Activated CD8-positive, alpha-beta T cell treated with anti-CD3 and anti-CD28 coated beads, Interleukin-2, amount 10 ng/mL, durations not matched to agents 7 days and 5 days (primary cell): ENCODE measurements at places on chromosomes 2 and 18.

GRCh38 chr2:43837831-43838559 lies 644 bp downstream of the ABCG5 start:
- DNase-seq = peak; percentile 16

- DNase-seq = no peak
Observed at GRCh38 chr2:193219413-193219812, 1024.7 kb upstream of the TMEFF2 start.

DNA sequence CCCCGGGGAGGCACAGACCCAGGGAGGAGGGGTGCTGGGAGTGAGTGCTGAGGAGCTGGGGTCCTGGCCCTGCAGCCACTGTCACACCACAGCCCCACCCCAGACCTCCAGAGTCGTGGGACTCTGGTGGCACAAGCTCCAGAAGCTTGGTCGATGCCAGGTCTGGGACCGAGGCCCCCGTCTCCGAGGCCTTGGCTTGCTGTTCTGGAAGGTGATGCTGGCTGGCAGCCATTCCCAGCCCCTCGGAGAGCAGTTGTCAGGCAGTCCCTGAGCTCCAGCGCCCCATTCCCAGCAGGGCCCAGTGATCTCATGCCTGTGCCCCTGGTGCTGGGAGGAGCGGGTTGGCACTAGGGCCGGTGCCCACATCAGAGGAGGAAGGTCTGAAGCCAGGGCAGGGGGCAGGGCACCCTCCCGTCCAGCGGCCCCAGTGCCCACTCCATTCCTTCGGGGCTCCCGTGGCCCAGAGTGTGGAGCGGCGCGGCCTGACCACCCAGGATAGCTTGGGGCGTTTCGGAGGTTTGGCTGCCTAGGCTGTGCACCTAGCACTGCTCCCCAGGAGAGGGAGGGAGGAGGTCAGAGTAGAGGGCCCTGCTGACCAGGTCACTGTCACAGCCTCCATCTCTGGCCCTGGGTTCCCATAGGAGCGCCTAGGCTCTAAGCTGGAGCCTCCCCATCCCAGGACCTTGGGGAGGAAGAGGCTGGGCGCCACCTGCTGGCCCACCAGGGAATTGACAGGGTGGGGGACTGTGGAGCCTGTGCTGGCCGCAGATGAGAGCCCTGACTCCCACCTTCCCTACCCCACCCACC lies 16.8 kb upstream of the ALPI start:
- no peak for DNase-seq

GRCh38 chr2:181742922-181743722 lies 62.8 kb upstream of the NEUROD1 start:
- DNase-seq = peak; percentile 54

GRCh38 chr2:25251071-25251421 lies 82.7 kb upstream of the POMC start:
- peak; percentile 33 for DNase-seq

DNA sequence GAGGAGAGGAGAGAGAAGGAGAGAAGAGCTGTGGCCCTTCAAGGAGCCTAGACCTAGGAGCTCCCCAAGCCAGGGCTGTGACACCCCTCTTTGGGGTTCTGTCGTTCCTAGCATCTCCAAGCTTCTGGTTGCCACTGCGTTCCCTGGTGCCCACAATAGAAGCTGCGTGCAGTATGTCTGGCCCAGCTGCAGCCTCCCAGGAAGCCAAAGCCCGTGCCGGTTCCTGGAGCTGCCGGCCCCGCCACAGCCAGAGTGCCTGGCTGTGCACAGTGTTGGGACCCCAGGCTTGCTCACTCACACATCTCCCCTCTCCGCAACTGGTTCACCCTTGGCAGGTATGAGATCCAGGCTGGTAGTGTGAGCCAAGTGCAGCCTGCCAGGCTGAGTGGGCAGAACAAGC lies 367.7 kb upstream of the MC4R start:
- DNase-seq = no peak

DNA sequence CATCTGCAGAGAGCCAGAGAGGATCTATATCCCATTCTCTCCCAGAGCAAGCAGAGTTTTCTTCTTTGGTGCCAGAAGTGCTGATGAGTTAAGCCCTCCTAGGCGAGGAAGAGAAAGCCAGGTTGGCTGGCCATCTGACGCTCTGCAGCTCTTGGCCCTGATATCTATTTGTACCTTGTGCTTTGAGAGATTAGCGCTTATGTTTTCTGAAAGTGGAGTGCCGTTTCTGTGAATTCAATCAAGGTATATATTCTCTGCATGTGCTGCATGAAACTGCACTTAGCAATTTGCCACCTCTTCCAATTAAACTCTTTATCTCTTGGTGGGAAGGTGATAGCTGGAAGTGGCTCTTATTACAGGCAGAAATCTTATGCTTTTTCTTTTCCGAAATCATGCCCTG lies 177.5 kb downstream of the LPIN1 start:
- DNase-seq = no peak

- DNase-seq = no peak
Observed at GRCh38 chr18:7778181-7778580, 211.1 kb downstream of the PTPRM start.

DNA sequence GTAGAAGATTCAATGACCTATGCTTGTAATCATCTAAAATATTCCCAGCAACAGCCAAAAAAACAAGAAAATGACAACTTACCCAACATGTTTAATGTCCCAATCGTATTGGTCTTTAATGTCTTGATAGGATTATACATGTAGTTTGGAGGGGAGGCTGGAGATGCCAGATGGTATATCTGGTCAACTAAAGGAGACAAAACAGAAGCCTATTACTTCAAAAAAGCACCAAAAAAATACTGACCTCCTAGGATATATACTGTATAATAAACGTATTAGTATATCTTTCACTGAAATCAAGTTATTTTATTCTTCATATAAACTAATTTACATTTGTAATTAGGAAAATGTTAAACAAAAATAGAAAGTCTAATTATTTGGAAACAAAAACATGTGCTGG lies 64.5 kb downstream of the UXS1 start:
- no peak for DNase-seq

GRCh38 chr2:170744248-170745002 lies 25.8 kb upstream of the ERICH2 start:
- DNase-seq = no peak

- DNase-seq = no peak
Observed at GRCh38 chr2:235900631-235901030, 267.6 kb downstream of the GBX2 start.

DNA sequence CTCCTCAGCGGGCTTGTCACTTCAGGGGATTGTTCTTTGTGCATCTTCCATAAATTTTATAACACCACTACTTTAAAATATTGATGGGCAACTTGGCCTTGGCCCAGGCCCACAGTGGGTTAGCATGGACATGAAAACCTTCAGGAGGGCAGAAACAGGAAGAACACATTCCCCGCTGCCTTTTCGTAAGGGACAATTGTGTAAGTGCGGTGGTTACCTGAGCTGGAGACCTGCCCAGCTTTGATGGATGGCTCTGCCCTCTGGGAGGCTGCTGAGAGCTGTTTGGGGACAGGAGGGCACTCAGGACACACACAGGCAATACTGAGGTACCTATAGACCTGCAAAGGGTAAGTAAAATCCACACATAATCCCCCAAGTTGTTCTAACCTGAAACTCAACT lies 46.8 kb downstream of the FECH start:
- DNase-seq = no peak

- DNase-seq = no peak
Observed at GRCh38 chr2:23042216-23042906, 342.6 kb upstream of the KLHL29 start.

- DNase-seq = peak; percentile 79
Observed at GRCh38 chr2:65382776-65383357, 49.5 kb downstream of the SPRED2 start.

DNA sequence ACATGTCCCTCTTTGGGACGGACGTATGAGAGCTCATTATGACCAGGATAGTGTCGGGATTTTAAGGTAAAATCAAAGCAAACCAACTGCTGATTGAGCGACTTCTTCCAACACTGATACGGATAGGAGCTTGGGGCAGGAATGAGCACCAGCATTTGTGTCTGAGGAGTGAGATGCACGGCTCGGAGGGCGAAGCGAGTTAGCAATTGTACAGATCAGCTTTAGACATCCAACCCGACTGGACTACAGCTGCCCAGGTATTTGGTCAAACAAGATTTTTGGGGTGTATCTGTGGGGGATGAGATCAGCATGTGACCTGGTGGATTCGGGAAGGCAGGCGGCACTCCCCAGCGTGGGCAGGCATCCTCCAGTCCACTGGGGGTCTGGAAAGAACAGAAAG lies 76.1 kb downstream of the NDUFA10 start:
- DNase-seq = no peak

GRCh38 chr2:223635080-223635479 lies 32.9 kb upstream of the SCG2 start:
- DNase-seq = no peak

DNA sequence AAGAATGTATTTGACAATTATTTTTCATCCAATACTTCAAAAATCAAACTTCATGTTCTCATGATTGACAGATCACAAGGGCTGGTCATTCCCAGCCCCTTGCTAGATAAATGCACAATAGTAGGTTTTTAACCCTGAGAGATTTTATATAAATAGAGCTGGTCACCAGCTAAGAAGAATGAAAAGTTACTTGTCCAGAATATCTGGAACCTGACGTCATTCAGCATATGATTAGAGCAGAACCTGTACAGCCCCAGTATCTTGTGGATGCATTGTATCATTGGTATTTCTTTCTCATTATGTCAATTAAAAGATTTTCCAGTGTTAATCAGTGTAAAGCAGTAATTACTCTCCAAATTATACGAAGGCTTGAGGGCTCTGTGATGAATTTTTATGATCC lies 202.8 kb upstream of the RND3 start:
- DNase-seq = no peak

DNA sequence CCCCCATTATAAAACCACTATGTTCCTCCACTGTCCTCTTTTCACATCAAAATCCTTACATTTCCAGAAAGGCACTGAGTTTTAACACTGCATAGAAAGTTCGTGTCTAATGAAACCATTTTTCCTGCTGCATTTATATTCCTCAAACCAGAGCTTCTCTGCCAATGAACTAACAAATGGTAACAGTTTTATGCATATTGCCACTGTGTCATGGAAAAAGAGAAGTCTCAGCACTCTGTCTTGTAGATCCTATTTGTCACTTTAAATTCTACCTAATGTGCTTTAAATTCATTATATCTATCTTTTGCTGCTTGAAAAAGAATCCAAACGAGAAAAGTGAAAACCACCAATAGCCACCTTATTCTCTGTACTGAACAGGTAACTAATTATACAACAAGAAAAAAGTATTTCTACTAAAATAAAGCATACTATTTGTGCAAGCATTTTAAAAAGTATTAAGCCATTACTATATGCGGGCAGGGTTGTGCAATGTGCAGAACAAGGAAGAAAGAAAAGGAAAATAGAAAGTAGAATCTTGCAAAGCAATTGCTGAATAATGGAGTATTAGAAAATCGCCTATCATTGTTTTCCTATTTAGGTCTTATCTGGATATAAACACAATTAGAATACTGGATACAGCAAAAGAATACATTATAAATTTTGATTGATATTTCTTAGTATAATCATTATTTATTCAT lies 328.9 kb downstream of the ZEB2 start:
- no peak for DNase-seq

GRCh38 chr2:219296631-219297391 lies 12.4 kb downstream of the PTPRN start:
- DNase-seq = no peak

GRCh38 chr18:78393086-78393862 lies 586.3 kb upstream of the SALL3 start:
- DNase-seq = no peak

GRCh38 chr2:11482473-11483035 lies 16.6 kb upstream of the E2F6 start:
- DNase-seq = no peak

GRCh38 chr2:203594541-203594940 lies 59.4 kb upstream of the RAPH1 start:
- DNase-seq = no peak

- no peak for DNase-seq
Observed at GRCh38 chr2:216555274-216555673, 56.6 kb downstream of the RPL37A start.

DNA sequence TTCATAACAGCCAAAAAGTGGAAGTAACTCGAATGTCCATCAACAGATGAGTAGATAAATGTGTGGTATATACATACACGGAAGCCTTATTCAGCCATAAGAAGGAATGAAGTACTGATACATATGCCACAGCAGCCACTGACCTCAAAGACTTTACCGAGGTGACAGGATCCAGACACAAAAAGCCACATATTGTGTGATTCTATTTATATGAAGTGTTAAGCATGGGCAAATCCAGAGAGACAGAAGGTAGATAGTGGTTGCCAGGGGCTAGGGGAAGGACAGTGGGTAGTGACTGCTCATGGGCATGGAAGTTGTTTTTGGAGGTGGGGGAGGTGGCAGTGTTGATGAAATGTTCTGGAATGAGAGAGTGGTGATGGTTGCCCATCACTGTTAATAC lies 33.9 kb downstream of the ZAP70 start:
- peak; percentile 52 for DNase-seq

- no peak for DNase-seq
Observed at GRCh38 chr2:233094614-233095013, 34.5 kb downstream of the INPP5D start.

GRCh38 chr2:130966775-130967490 lies 126.3 kb downstream of the FAM168B start:
- no peak for DNase-seq

DNA sequence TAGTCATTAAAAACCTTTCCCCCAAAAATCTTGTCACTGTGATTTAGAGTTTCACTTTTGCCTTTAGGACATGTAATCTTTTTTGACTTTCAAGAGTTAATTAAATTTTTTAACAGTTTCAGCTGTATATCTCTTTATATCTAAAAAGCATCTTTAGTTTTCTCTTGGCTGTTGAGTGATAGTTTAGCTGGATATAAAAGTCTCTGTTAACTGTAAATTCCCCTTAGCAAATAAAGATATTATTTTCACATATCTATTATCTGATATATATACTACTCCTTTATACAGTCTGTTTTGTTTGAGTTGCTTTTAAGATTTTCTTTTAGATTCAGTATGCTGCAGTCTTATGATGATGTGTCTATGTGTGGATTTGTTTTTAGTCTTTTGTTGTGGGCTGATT lies 98.9 kb upstream of the CNGA3 start:
- no peak for DNase-seq

- no peak for DNase-seq
Observed at GRCh38 chr18:29616867-29617266, 1425.7 kb downstream of the DSC3 start.

GRCh38 chr2:154507186-154507585 lies 191.3 kb upstream of the KCNJ3 start:
- DNase-seq = no peak

DNA sequence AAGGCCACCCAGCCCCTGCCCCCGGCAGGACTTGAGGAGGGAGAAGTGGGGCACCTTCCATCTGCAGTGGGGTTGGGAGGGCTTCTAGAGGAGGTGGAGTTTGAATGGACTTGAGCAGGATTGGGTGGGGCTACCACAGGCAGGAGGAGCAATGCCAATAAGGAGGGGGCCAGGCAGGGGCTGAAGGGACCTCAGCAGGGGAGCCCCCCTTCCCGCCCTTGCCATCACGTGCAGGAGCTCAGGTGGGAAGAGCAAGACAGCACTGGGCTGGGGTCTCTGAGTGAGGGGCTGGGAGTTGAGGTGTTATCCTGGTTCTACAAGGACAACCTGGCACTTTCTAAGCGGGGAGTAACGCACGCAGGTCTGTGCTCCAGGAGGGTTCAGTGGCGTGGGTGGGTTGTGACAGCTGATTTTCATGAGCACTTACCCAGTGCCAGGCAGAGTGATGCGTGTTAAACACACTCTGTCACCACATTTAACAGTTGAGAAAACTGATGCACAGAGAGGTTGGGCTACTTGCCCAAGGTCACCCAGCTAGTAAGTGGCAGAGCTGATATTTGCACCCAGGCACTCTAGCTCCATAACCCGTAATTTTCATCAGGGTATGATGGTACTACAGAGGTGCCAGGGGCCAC lies 4.8 kb downstream of the CHRND start:
- DNase-seq = no peak
